Ureter (tissue), 1 donor: ENCODE measurements at places on chromosomes 11 and 22.
A peak's percentile ranks its signal among the peaks of the same experiment; 100 is the strongest.

- DNase-seq, result no peak
These were observed 187.6 kb downstream of the C11orf87 start for GRCh38 chr11:109609454-109610185.

DNA sequence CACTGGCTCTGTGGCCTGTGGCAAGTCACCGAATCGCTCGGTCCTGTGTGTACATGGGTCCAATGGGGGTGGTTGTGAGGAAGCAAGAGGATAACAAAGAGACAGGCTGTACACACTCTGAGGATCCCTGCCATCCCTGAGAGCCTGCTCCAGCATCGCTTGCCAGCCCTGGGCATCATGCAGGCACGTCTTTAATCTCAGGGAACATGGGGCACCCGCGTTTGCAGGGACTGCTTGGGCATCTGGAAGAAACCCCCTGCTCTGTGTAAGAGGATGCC, 1.3 kb upstream of the C1QTNF5 start:
- DNase-seq, result no peak

DNA sequence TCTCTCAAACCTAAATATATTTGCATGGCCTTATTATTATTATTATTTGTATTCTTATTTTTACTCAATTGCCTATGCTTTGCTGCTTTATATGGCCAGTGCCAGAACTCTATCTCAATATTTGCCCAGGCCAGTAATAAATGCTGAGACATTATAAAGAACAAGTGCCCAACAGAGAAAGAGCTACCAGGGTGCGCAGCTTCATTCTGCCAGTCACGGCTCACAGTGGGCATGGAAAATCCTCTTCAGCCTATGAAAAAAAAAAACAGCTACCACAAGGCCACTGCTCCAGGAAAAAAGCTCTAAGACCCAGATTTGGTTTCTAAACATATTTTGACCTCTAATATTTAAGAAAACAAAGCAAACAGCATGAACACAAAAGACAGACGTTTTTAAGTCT, 1223.6 kb downstream of the LRRC4C start:
- DNase-seq, result no peak

GRCh38 chr11:32310214-32310601, 125.1 kb downstream of the WT1 start:
- DNase-seq, result no peak

DNA sequence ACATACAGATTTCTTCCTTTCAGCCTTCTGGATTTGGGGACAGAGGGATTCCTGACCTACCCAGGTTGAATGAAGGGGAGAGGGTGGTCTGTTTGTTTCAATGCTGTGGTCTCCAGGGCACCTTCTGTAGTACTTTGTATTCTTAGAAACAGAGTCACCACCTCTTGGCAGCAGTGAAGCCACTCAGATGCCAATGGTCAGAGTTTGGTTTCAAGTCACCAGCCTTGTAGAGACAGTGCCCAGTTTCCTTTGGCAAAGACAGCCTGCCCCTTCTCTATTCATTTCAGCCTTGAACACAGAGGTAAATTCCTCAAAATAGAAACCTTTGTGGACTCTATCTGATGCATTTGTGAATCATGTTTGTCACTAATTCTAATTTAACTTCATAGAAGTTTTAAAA, 111.7 kb upstream of the RASSF10 start:
- DNase-seq, result no peak

- DNase-seq, result no peak
These were observed 14.8 kb upstream of the CARD10 start for GRCh38 chr22:37533995-37534394.

DNA sequence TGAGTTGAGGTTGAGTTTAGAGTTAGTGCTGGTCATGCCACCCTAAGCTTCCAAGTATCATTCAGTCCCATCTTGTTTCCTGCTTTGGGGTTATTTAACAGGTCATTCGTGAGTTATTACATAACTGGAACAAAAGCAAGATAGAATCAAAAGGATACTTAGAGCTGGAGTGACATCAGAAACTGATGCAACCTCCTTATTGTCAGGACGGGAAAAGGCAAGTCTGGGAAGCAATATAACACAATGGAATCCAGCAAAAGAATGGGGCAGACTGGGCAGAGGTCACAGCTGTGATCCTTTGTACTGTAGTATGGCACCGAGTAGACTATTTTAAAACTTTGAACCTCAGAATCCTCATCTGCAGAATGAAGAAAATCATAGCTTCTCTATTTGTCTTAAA, 4.4 kb upstream of the PRSS23 start:
- no peak for DNase-seq

DNA sequence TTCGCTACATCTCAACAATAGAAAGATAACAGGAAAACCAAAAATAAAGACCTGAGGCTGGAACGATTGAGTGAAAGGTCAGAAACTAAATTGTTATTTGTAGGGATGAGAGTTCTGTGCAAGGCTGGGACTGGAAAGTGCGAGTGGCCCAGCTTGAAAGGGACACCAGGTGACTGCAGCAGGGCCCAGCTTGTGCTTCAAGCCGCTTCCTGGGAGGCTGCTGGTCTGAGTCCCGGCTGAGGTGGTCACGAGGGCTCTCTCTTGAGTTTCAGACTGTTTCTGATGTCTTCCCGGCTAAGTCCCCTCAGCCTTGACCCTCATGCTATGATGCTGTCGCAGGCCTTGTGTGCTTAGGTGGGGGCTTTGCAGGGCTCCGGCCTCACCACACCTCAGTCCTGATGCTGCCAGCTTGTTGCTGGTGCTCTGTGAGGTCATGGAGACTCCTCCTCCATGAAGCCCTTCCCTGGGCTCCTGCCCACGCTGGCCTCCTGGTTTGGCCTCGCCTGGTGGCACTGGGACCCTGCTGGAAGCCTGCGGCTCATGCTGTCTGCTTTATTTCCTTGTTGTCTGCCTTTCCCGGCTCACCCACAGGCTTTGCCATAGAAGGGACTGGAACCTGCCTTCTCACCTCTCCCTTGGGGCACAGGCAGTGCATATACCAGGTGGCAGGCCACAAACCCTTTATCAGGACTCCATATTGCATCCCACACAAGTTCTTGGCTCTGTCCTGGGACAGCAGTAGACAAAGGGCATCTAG, 4.0 kb downstream of the BANF1 start:
- DNase-seq, result no peak

- no peak for DNase-seq
These were observed 32.8 kb upstream of the CCDC90B start for GRCh38 chr11:83318931-83319330.

GRCh38 chr22:33209930-33210784, 152.0 kb upstream of the SYN3 start:
- DNase-seq, result no peak

GRCh38 chr22:41862530-41863266, 29.8 kb downstream of the SREBF2 start:
- no peak for DNase-seq

GRCh38 chr11:124707829-124708228, 31.9 kb upstream of the NRGN start:
- DNase-seq, result no peak

GRCh38 chr11:123653827-123654565, 428 bp downstream of the SCN3B start:
- peak; percentile 54 for DNase-seq

DNA sequence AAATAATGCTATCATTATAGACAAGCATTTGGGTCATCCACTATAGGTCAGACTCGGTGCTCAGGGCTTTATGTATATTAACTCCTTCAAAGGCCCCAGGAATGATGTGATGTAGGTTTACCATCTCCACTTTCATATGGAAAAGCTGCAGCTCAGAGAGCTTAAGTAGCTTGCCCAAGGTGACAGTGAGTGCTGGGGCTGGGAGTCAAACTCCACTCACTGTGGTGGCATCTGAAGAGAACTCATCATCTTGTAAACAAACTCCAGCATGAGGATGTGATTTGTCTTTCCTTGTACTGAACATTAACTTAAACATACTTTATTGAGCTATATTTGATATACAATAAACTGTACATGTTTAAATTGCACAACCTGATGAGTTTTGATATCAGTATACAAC, 25.4 kb downstream of the TENM4 start:
- DNase-seq, result no peak

- DNase-seq, result no peak
These were observed 46.9 kb downstream of the C11orf71 start for GRCh38 chr11:114353443-114353842.

DNA sequence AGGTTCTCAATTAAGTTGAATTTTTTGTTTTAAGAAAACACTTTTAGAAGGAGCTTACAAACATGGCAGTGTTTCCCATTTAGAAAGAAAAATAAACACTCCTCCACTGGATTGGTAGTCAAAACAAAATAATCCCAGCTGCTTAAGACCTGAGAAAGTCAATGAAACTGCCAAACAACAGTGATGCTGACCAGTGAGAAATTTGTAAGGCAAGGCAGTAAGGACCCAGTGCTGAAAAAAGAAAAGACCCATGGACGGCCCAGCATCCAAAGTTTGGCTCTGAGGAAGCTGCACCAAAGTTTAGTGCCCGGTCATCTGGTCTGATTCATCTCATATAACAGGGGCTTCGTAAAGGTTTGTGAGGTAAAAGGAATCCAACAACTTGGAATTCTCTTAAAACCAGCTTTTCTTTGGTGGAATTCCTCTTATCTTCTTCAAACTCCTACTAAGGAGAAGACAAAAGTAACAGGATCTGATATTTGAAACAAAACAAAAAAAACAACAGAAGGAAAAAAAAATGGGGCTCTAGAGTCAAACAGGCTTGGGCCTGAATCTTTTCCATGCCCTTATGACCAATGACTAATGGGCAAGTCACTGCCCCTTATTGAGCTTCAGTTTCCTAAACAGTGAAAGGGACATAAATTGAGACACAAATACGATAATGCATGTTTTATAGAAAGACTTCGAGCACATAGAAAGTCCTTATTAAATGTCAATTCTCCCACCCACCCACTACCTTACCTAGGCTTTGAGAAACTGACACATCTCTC, 383.0 kb upstream of the NARS2 start:
- no peak for DNase-seq

DNA sequence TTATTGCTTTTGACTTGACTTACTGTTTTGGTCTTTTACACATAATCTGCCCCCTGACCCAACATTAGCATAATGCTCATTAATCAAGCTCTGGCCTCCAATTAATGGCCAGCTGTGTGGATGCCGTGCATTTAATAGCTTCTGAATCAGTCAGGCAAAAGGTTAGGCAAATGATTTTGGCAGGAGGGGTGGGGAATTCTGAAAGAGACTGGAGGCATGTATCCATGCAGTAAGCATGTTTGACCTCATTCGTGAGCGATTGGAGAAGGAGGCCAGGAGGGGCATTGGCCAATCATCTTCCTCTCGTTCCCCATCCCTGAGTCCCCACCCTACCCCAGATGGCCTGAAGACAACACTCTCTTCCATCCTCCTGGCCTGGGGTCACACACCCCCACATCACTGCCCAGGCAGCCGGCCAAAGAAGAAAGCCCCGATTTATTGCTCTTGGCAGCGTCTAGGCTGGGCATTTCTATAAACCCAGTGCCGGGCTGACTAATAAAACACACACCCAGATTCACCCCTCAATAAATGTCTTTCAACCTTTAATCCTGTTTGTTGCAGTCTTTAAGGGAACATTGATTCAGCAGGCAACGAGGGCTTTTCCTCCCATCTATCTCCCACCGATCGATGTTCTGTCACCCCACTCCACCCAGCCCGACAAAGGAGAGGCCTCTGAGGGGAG, 150.0 kb downstream of the OPCML start:
- DNase-seq, result peak; percentile 60

- peak; percentile 29 for DNase-seq
These were observed 15.0 kb downstream of the TUB start for GRCh38 chr11:8095806-8096522.

DNA sequence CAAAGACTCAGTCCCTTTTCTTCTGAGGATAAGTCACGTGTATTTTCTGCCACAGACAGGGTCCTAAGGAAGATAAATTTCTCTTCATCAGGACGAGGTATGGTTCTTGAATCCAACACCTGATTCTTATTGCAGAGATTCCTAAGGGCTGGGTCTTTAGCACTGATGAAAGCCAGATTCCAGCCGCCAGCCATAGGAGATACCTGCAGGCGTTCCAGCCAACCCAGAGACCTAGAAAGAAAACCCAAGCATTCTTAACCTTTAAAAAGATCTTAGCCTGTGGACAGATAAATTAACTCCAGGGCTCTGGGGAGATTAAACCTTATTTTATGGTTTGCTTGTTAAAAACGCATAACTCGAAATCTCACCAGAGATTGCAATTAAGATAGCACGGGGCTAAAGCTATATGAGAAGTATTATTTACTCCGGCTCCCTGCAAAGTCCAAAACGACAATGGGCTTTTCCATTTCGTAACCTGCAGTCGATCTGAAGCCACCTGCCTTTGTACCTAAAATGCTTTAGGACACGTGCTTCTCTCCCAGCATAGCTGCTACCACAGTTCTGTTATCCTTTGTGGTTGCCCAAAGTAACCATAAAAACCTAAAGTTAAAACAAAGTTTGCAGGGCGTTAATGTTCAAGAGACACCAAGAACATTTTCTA, 104.5 kb downstream of the NXPE2 start:
- DNase-seq, result no peak

- DNase-seq, result no peak
These were observed 447.1 kb downstream of the MIAT start for GRCh38 chr22:27104449-27104848.

GRCh38 chr11:66011239-66011784, 496 bp upstream of the CST6 start:
- no peak for DNase-seq

DNA sequence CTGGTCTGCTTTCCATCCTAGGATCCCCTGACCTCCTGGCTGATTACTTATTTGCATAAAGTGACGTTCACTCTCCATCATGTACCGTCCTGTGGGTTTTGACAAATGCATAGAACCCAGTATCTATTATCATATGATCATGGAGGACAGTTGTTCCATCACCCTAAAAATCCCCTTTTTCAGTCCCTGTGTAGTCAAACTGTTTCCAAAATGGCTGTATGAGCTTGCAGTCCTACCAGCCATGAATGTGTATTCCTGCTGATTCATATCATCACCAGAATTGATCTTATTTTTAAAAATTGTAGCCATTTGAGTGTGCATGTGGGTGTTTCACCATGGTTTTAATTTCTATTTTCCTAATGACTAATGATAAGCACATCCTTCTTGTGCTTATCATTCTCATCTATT, 108.8 kb downstream of the MPPED1 start:
- DNase-seq, result no peak

DNA sequence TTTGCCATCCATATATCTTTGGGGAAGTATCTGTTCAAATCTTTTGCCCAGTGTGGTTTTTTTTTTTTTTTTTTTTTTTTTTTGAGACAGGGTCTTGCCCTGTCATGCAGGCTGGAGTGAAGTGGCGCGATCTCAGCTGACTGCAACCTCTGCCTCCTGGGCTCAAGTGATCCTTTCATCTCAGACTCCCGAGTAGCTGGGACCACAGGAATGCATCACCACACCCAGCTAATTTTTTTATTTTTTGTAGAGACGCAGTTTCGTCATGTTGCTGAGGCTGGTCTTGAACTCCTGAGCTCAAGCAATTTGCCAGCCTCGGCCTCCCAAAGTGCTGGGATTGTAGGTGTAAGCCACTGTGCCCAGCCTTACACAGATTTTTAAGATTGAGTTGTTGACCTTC, 4.8 kb upstream of the FAM118A start:
- no peak for DNase-seq

GRCh38 chr11:134410766-134411165, 1.3 kb downstream of the B3GAT1 start:
- no peak for DNase-seq
